ENCODE measurements at places on chromosomes 1 and 21.

GRCh38 chr1:116168277-116169032, 57.3 kb downstream of the MAB21L3 start:
- peak; percentile 71 for DNase-seq

DNA sequence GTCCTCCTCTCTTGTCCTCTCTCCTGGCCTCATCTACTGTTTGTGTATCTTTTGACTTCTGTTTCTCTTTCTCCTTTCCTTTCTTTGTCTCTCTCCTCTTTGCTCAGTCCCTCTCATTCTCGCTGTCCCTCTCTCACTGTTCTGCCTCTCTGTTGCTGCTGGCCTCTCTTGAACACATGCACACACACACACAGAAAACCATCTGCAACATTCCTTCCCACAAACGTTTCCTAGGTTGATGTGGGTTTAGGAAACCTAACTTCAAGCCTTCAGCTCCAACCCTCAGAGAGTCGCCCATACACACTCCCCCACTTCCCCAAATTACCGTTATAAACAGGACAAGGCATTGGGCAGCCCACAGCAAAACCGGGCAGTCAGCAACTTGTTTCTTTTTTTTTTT, 10.9 kb upstream of the SSBP3 start:
- no peak for DNase-seq

DNA sequence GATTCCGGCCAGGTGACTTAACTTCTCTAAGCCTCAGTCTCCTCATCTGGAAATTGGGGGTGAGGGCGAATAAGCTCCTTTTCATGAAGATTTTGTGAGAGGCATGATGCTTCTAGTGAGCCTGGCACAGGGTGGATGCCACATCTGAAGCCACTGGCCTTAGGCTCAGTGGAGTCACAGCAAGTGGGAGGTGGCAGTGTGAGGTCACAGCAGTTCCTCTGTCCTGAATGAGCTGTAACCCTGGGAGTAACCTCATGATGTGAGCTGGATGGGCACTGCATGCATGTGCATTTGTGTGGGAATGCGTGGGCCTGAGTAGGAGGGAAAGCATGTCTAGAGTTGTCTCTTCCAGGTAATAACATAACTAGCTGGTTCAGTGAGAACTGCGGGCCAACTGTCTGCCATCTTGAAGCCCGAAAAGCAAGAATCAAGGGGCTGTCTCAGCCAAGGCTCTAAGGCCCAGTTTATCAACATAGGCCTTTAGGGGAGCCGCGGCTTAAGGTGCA, 27.0 kb upstream of the HTR1D start:
- no peak for DNase-seq

GRCh38 chr1:55300975-55301374, 85.8 kb upstream of the USP24 start:
- no peak for DNase-seq

- no peak for DNase-seq
These were observed 1.3 kb downstream of the S1PR1 start for GRCh38 chr1:101238031-101238628.

- DNase-seq: no peak
These were observed 358.5 kb downstream of the RGS7 start for GRCh38 chr1:240998441-240999015.

DNA sequence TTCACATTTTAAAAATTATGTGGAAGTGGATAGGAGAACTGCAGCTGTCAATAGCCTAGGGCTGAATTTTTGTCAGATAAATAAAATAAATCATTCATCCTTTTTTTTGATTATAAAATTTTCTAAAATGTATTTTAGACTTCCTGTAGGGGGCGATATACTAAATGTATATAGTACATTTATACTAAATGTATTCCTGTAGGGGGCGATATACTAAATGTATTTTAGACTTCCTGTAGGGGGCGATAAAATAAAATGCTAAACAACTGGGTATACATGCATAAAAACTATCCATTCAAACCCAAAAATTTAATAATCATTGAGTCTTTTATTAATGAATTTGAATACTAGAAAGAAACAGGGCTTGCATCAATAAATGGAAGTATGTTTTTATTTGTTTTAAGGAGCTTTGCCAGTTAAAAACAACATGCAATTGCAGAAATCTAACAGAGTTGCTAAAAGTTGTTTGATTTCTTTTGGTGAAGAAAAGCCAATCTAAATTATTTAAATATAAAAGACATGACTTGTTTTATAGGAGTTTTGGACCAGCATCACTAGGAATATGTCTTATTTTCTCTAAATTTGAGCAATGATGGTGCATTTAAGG, 31.4 kb downstream of the CLCA1 start:
- no peak for DNase-seq

GRCh38 chr1:109773900-109774485, 10.3 kb upstream of the EPS8L3 start:
- DNase-seq: no peak
